RWPE2 (cell line): ENCODE measurements at places on chromosomes 1 and 21.

- DNase-seq: peak; percentile 30
Observed at GRCh38 chr1:7608628-7609305, 162.3 kb upstream of the VAMP3 start.

- DNase-seq: no peak
Observed at GRCh38 chr1:49397086-49397485, 620.4 kb upstream of the BEND5 start.

DNA sequence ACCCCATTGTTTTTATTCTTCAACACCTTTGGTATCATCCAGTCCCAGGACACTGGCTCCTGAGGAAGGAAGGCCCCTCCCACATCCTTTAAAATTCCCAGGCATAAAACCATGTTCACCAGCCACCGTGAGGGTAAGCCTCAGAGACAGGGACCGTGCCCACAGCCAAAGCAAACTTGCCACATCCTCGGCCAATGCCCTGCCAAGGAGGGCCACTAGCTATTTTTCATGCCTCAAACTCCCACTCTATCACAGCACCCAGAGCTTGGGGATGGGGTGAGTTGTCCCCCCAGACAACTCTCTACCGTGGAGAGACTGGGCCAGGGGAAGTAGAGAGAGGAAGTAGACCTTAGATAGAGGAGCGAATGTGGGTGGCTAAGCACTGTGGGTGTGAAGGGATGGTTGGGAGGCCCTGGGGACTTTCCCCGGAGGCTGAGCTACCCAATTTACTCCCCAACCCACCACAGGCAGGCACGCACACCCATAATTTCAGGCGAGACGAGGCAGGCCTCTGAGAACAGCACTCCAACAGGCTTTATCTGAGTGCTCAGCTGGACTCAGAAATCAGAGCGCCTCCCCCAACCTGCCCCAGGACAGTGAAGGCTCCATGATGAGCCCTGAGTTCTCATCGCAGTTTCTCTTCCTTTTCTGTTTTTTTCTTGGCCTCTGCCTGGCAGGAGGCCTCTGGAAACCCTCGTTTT, 15.9 kb upstream of the BTG2 start:
- DNase-seq: no peak

DNA sequence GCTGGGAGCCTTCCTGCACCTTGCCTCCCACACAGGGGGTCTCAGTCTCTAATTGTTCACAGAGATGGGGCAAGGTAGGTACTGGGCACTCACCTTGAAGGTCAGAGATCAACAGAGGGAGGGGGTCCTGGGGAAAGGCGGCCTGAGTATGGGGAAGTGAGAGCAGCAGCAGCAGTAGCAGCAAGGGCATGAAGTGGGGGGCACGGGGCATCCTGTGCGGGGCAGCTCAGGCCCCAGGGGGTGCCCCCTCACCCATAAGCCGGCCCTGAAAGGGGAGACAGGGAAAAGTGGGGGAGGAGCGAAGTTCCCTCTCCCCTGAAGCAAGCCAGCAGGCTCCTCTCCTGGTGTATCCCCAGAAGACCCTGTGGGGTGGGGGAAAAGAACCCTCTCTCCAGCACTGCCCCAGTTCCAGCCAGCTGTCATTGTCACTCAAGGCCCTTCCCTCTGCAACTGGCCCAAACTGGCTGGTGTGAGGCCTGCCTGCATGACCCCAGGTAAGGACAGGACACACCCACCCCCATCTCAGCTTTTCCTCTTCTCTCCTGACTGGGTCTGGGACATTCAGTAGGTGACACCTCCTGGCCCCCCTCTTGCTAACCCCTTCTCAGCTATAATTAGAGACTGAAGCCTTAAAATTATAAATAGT, 3.9 kb downstream of the SEMA6C start:
- DNase-seq: no peak

- DNase-seq: no peak
Observed at GRCh38 chr1:187010571-187011309, 182.0 kb downstream of the PLA2G4A start.

DNA sequence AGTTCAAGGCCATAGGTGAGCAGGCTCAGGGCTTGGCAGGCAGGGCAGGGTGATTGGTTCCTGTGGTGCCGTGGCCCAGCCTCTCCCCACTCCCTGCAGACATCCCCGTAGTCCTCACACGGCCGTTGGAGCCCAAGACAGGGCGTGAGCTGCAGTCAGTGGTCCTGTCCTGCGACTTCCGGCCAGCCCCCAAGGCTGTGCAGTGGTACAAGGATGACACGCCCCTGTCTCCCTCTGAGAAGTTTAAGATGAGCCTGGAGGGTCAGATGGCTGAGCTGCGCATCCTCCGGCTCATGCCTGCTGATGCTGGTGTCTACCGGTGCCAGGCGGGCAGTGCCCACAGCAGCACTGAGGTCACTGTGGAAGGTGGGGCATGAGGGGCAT, 71.9 kb downstream of the OBSCN start:
- no peak for DNase-seq

DNA sequence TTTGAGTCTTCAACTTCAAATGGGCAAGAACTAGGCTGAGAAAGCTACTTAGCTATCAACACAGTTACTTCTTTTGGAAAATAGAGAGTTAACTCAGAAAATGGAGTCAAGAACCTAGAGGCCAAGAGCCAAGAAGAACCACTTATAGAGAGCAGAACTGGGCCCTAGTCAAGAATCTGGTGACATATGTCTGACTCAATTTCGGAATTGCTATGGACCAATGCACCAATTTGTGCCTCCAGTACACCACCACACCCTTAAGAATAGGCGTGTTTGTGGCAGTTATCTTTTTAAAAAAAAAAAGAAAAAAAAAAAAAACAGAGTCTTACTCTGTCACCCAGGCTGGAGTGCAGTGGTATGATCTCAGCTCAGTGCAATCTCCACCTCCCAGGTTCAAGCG, 7.8 kb downstream of the S100A2 start:
- no peak for DNase-seq

GRCh38 chr1:27436204-27437159, 44.1 kb downstream of the GPR3 start:
- DNase-seq: no peak

GRCh38 chr1:37290718-37291117, 183.7 kb upstream of the ZC3H12A start:
- no peak for DNase-seq

- DNase-seq: no peak
Observed at GRCh38 chr1:64505232-64505943, 35.5 kb downstream of the CACHD1 start.

DNA sequence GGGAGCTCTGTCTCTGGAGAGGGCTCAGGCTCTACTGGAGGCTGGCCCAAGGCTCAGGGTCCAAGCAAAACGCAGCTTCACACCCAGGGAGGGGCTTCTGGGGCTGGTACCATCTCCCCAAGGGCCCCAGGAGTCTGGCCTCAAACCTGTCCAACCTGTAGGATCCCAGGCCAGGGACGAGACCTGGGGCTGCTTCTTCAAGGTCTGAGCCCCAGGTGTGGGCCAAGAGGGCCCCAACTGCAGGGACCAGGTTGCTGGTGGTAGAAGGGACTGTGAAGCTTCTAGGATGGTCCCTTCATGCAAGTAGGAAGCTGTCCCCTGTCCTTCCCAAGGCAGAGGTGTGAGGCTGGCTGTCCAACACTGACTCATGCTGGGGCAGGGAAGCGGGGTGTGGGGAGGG, 7.8 kb upstream of the MMEL1 start:
- no peak for DNase-seq

DNA sequence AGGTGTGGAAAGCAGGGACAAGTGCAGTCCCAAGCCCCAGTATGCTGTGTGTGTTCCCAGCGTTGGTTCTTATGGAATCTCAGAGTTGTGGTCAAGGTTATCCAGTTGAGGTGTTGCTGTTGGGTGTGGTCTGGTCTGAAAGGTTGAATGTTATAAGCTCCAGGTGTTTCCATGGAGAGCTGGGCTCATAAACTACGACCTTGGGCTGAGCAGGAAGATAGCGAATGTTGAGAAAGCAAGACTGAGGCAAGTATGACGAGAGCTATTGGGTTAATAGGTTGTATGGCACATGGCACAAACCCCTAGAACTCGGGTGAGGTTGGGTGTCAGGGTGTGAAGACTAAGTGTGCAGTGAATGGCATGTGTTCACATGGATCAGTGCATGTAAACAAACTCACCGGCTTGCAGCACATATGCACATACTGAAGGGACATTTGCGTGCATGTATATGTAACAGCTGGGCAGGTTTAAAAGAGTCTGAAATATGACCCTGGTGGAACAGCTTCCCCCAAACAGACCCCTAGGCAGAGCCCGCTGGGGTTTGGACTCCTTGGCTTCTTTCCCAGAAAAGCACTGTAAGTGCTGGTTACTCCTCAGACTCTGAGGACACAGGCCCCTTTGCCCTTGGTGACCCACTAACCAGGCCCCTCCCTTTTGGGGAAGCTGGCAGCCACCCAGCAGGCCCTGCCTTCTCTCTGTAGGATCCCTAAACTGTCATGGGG, 117.5 kb downstream of the NAV1 start:
- DNase-seq: no peak

- DNase-seq: no peak
Observed at GRCh38 chr1:109535971-109536491, 3.6 kb upstream of the GPR61 start.

DNA sequence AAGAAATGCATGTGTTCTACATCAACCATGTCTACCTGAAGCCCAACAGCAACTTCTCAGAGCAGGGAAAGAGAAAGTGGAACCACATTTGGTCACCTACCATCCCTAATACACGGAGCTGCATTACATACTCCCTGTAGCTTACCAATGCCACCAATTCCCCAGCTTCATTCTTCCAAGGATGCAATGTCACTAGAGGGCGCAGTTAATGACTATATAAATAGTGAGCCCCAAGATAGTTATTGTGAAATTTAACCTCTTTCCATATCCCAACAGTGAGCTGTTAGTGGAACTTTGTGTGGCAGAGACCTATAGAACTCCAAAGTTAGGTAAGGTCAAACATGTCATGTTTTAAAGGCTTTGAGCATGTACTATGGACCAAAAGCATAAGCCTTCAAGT, 618.3 kb downstream of the SMYD3 start:
- DNase-seq: no peak

GRCh38 chr1:61956784-61957183, 214.5 kb downstream of the PATJ start:
- DNase-seq: no peak

DNA sequence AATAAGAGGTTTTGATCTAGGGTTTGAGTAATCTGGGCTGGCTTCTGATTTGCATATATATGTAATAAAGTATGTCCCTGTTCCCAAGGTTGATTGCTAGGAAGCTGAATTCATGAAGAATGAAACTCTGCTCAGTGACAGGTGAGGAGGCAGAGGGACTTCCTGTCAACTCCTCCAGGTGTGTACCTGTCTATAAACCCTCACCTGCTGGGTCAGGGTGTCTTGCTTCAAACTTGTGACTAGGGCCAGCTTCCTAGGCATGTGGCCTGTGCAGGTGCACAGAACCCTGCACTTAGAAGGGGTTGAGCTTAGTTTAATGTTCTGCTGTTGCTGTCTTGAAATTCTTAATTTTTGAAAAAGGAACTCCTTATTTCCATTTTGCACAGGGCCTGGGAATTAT, 21.1 kb downstream of the OLFML3 start:
- DNase-seq: no peak

- no peak for DNase-seq
Observed at GRCh38 chr1:62407398-62408009, 29.3 kb upstream of the USP1 start.

GRCh38 chr1:110135666-110136065, 14.6 kb upstream of the SLC6A17 start:
- DNase-seq: no peak
